Left lobe of liver (tissue), 2 donors: ENCODE measurements at places on chromosomes 16 and 17.

DNA sequence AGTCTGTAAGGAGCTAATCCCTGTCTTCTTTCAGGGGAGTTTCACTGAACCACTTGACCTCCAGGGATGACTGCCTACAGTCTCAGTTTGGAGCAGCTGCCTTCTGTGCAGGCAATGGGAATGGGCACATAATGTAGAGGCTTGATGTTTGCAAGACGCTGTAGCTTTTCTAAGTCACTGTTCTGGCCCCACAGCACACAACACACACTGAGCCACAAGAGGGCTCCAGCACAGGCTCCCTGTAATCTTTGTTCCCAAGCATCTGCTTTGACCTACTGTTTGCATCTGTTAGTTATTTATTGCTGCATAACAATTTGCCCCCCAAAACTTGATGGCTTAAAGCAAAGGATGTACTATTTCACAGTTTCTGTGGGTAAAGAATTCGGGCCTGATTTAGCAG, 419.0 kb upstream of the ASIC2 start:
- DNase-seq: no peak

DNA sequence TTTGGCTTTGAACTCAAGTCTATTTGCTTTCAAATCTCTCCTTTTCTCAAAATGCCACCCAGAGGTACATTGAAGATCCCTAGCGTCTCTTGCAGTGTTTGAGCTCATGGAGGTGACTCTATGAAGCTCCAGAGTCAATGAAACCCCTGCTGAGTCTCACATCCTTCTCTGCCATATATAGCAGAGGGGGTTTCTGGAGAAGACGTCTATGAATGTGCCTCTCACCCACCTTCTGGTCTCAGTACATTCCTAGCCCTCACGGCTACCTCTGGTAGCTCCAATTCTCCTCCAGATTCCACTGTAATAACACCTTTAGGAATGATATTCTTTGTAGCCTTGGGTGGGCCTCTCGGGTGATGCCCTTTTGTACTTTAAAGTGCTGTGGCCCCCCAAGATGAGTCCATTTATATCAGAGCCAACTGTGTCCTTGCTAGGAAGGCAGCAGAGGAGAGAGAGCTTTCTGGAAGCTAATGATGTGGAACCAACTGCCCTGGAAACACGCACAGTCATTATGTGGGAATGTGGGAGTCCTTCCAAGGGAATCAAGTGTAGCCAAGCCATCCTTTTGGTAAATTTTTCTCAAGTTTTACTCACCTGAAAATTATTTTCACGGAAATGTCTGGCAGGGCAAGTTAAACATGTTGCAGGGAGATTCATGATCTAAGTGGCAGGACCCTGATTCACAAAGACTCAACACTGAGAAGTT, 123.4 kb downstream of the ASIC2 start:
- no peak for DNase-seq

- no peak for DNase-seq
Measured at GRCh38 chr16:25264597-25264996, 7.0 kb upstream of the ZKSCAN2 start.

- peak; percentile 84 for DNase-seq
Measured at GRCh38 chr16:2090777-2091546, 43.2 kb downstream of the TSC2 start.

DNA sequence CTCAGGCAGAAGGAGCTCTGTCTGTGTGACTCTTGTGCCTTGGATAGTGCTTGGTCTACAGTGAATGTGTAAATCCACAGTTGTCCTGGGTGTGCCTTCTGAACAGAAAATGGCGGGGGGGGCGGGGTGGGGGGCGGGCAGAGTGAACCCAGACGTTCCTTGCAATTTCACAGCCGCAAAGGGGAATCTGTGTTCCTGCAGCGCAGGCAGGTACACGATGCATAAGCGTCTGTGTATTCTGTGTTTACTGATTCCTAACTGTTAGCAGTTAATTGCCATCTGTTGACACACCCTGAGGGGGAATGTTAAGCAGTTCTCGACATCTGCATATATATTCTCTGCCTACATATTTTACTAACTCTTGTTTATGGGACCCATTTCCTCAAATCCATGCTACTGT, 123.5 kb upstream of the ZFHX3 start:
- DNase-seq: no peak

DNA sequence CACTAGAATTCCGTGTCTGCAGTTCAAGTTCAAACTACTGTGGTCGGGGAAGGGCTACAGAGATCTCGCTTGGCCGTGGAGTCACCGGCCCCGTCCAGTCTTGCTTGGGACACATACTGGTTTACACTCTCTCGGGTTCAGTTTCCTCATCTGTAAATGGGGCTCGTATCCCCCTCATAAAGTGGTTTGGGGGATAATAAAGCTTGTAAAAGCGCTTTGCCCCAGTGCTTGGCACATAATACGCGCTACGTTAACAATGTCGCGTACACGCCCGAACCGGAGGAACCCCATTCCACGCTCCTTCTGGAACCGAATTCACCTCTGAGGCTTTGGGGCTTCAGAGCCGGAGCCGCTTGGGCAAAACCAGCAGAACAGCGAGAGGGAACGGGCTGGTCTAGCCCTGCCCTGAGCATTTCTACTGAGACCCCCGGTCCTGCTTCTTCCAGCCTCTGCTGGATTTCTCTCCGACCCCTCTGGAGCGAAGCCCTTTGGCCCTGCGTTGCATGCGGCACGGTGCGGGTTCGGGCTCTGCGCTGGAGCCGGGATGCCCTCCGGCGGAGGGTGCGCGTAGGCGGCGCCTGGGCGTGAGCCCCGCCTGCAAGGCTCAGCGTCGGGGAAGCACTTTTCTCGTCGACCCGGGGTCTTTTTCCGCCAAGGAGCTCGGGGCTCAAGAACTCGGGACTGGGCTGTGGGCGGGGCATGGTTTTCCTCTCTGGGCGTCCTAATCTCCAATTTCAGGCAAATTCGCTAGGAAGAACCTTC, 26.1 kb upstream of the HOXB13 start:
- DNase-seq: no peak

DNA sequence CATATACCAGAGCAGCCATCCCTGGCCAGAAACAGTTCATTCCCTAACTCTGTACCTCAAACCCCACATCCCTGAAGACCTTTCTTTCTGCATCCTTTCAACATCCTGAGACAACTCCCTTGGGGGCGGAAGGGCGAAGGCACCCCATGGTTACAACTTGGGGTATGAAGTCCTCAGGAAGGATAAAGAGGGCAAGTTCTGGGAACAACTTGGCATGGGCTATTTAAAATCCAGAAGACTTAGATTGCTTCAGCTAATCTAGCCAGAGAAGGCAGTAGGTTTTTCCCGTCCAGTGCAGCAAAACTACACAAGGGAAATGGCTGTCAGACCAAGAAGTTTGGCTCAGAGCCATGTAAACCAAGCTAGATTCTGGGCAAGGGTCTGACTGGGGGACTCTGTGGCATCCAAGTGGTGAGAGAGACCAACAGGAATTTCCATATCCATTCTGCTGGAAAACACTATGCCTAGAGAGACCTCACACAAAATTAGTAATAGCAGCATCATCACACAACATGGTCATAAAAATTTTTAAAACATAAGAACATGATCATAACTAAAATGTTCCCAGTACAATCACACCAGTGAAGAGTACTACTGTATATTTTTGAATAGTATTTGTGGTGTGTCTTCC, 113.2 kb downstream of the CDYL2 start:
- DNase-seq: no peak

GRCh38 chr17:39772415-39772814, 34.7 kb downstream of the GRB7 start:
- DNase-seq: no peak

DNA sequence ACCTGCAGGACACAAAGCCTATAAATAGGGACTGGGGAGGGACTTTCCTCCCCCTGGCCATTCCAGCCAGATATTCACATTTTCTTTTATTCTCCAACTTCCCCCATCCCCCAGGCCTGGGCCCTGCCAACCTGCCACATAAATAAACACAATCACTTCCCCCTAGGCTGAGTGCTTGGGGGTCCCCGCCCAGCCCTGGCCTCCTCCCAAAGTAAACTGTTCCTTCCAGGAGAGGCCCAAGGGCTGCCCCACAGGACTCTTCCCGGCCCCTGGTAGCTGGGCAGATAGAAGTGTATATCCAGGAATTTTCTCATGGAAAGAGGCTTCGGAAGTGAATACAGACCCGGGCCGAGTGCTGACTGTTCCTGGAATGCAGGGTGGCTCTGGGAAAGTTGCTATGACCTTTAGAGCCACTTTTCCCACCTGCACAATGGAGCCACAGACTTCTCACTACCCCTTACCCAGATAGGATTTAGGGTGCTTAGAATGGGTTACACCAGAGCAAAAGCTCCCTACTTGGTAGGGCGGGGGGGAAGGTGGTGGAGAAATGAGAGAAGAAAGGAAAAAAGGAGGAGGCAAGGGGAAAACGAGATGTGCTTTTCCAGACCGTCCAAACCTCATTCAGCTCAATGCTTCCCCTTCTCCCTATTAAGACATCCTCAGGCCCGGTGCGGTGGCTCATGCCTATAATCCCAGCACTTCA, 8.5 kb downstream of the CSF3 start:
- no peak for DNase-seq

DNA sequence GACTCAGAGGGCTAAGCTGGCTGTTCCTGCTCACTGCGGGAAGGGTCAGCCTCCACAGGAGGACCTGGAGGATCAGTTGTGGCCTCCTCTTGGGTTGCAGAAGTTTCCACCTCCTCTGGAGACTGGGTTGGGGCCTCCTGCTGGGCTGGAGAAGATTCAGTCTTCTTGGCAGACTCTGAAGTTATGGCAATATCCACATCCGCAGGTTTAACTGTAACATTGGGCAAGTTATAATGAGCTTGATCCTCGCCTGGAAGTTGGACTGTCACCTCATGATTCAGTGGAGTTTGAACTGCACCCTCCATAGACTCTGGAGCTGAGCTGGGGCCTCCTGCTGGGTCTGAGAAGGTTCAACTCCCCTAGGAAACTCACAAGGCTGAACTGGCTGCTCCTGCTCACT, 47.6 kb upstream of the TMEM97 start:
- no peak for DNase-seq

DNA sequence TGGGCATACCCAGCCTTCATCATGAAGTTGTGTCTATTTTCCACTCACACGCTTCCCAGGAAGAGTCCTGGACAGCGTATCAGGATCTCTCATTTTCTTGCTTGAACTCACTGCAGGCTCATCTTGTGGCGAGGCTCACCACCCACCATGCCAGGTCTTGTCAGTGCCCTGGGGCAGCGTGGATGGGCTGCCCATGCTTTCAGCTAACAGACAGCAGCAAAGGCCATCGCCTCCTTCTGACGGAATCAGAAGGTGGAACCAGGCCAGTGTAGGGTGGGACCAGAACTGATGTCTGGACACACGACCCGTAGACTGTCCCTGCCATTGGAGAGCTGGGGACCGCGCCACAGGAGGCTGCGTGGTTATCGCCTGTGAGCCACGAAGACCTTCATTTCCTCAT, 169.4 kb downstream of the FOXL1 start:
- DNase-seq: no peak

DNA sequence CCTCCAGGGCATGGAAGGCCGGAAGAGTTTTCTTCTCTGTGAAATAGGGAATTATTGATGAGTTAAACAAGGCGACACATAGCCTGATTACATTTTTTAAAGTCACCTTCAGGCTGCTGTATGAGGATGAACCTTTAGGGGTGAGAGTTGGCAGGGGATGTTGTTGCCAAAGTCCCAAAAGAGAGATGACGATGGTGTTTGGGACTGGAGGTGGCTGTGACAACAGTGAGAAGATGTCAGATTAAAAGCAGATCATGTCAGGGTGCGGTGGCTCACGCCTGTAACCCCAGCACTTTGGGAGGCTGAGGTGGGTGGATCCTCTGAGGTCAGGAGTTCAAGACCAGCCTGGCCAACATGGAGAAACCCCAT, 16.8 kb upstream of the ASGR2 start:
- DNase-seq: no peak

DNA sequence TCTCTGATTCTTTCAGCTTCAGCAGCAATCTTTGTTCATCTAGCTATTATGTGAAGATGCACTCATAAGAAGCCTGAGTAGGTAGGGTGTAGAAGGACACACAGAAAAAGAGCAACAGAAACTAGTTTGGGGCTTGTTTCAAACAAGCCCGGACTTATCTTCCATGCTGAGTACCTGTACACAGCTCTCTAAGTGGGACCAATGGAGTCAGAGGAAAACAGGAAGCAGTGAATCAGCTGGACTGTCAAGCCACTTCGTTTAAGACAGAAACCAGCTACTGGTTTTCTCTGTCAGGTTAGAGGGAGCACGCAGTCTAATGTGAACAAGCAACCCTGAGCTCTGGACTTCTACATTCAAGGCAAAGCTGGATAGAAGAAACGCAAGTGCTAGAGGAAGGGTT, 16.0 kb downstream of the MAP2K6 start:
- DNase-seq: no peak

DNA sequence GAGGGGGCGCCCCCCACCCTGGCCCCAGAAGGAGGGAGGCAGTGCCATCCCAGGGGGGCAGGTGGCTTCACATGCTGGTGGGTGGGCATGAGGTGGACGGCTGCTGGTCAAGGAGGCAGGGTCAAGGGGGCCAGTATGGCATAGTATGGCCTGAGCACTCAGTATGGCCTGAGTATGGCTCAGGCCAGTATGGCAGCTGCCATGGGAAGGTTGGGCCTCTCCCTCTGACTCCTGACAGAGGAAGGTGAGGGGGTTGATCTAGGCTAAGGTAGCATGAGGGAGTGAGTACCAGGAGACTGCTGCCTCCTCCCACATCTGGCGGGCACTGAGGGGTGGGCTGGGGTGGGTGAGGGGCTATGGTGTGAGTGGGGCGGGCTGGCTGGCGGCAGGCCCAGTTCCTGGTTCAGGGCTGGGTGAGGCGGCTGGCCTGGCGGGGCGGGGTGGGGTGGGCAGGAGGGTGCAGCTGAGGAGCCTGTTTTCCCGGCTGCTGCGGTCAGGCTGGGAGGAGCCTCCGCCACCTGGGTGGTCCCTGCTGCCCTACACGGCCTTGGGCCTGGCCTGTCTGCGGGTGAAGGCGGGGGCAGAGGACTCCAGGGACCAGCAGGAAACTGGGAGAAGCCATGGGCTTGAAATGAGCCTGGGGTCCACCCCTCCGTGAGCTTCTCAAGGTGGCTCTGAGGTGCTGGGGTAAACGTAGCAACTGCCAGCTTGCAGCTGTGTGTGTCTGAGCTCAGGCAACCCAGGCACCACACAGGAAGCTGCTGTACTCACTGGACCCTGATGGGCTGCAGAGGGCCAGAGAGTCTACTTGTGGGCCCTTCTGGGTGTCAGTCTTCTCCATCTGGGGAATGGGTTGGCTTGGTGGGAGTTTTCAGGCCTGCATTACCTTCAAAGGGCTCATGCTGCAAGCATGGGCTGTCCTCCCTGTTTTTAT, 57.0 kb downstream of the RAI1 start:
- DNase-seq: no peak

GRCh38 chr17:75856062-75856756, 1.1 kb upstream of the WBP2 start:
- no peak for DNase-seq

GRCh38 chr16:8845699-8846298, 23.0 kb downstream of the CARHSP1 start:
- DNase-seq: no peak

GRCh38 chr17:40883031-40883430, 2.0 kb downstream of the KRT20 start:
- DNase-seq: no peak

- DNase-seq: no peak
Measured at GRCh38 chr16:85027958-85028684, 526 bp downstream of the KIAA0513 start.
